T-cell (primary cell): ENCODE measurements at places on chromosomes 5 and 9. TPM values are rescaled to one million over a fixed set of nuclear protein-coding genes. Genes with fewer than 3 reads are reported as not detected.

GAS1 gene
- 0.82 TPM for total RNA-seq

LCN9 gene
- total RNA-seq = not detected

SH3RF2 gene
- 0.46 TPM for total RNA-seq

PFN3 gene
- total RNA-seq = not detected

AMBP gene
- total RNA-seq = 3.0 TPM

ZMAT2 gene
- total RNA-seq = 43.1 TPM

AGXT2 gene
- not detected for total RNA-seq

TMEM267 gene
- 19.4 TPM for total RNA-seq

ECM2 gene
- not detected for total RNA-seq

LEAP2 gene
- total RNA-seq = 3.7 TPM

DNA sequence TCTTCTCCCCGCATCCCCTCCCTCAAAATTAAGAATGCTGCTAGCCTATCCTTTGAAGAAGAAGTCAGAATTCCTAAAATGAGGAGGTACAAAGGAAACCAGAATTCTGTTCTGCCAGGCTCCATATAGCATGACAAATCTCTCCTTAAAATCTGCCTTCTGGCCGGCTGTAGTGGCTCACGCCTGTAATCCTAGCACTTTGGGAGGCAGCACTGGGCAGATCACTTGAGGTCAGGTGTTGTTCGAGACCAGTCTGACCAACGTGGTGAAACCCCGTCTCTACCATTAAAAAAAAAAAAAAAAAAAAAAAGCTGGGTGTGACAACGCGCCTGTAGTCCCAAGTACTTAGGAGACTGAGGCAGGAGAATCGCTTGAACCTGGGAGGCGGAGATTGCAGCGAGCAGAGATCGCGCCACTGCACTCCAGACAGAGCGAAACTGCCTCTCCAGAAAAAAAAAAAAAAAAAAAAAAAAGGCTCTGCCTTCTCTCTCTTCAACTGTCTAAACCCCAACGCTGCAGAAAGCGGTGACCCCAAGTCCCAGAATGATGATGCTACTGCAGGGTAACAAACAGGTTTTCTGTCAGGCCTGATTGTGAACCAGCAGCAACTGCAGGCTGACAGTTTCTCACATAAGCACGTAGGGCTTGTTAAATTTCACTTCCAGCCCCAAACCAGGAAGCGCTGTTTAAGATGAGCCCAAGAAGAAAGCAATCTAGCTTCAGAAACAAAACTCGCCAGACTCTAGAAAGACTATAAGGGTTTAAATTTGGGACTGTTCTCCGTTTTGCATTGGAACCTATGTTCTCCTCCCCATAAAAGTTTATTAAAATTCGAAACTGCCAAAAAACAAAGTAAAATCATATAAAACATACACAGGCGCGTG lies 963 bp upstream of the CAST start:
- peaks cover 2% of the 10 kb centered on the region for H3K27me3 ChIP-seq
- peak overlapping the region; percentile 93 for H3K4me3 ChIP-seq
- DNase-seq = peak; percentile 60
- peak overlapping the region; percentile 95 for H3K27ac ChIP-seq
- no peaks in the 10 kb centered on the region for H3K36me3 ChIP-seq

- no peaks in the 10 kb centered on the region for H3K36me3 ChIP-seq
- no peak for DNase-seq
- peaks cover 3% of the 10 kb centered on the region for H3K27me3 ChIP-seq
- no peaks in the 10 kb centered on the region for H3K4me1 ChIP-seq
- no peak overlapping the region for H3K27ac ChIP-seq
These were observed 50.7 kb upstream of the SLC25A51 start for GRCh38 chr9:37954581-37954981.

- H3K27ac ChIP-seq = no peak overlapping the region
- DNase-seq = no peak
- H3K4me1 ChIP-seq = no peaks in the 10 kb centered on the region
- H3K27me3 ChIP-seq = no peaks in the 10 kb centered on the region
- H3K36me3 ChIP-seq = no peaks in the 10 kb centered on the region
These were observed 170.6 kb downstream of the CACNA1B start for GRCh38 chr9:138048184-138048583.

DNA sequence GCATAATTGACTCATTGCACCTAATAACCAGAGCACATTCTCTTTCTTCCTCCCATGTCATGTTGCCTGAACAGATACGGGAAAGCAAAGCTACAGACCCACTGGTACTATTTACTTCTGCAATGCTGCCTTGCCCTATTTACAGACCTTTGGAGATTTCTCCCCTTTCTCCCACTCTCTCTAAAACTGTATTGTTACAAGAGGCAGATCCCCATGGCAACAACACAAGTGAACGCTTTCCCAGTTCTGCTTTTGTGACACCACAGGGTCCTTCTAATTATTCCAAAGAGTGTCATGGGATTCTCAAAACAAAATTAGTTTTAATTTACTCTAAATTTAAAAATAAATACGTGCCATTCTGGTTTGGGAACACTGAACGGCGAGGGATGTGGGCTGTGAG lies 104.7 kb downstream of the KCTD16 start:
- no peak for DNase-seq
- H3K27ac ChIP-seq = no peak overlapping the region
- no peaks in the 10 kb centered on the region for H3K4me1 ChIP-seq
- H3K4me3 ChIP-seq = no peak overlapping the region
- H3K27me3 ChIP-seq = no peaks in the 10 kb centered on the region

- H3K4me1 ChIP-seq = peaks cover 18% of the 10 kb centered on the region
- H3K27ac ChIP-seq = no peak overlapping the region
- H3K36me3 ChIP-seq = no peaks in the 10 kb centered on the region
- H3K27me3 ChIP-seq = peaks cover 23% of the 10 kb centered on the region
These were observed 74.7 kb upstream of the IFNE start for GRCh38 chr9:21556581-21557427.

DNA sequence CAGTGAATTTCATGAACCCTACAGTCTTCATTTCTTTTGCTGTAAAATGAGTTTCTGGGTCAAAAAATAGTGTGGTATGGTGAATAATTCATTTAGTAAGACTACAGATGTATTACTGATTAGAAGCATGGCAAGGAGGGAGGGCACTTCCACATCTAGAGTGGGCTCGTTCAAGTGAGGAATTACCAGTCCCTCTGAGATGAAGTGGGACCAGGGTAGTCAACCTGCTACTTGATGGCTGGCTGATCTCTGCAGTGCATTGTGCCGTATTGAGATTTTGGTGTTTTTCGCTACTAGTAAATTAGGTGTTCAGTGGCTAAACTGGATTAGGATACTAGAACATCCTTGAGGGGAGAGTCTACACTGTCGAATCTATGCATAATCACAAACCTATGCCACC lies 10.8 kb downstream of the CDC37L1 start:
- H3K4me1 ChIP-seq = no peaks in the 10 kb centered on the region
- no peak overlapping the region for H3K27ac ChIP-seq
- DNase-seq = no peak
- H3K27me3 ChIP-seq = no peaks in the 10 kb centered on the region
- no peak overlapping the region for H3K4me3 ChIP-seq

DNA sequence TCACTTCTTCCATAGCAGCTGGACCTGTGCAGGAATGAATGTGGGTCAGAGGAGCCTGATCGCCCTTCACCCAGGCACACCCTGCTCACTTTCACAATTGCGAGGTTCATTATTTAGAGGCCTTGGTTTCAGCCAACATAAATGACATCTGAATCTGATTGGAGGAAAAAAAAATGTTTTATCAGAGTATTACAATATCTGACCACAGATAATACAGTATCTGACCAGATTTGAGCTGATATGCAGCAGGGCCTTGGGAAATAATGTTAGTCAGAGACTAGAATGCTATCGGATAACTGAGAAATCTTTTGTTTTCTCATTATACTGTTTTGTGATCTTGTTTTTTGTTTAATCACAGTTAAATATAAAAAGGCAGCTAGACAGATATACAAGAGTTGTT lies 7.7 kb downstream of the ICE1 start:
- peaks cover 3% of the 10 kb centered on the region for H3K36me3 ChIP-seq
- no peak overlapping the region for H3K4me3 ChIP-seq
- peaks cover 8% of the 10 kb centered on the region for H3K4me1 ChIP-seq
- no peaks in the 10 kb centered on the region for H3K27me3 ChIP-seq
- H3K27ac ChIP-seq = no peak overlapping the region
- DNase-seq = no peak

GRCh38 chr5:172834415-172835289 lies 601 bp downstream of the ERGIC1 start:
- H3K27ac ChIP-seq = peak overlapping the region; percentile 86
- H3K27me3 ChIP-seq = no peaks in the 10 kb centered on the region
- H3K4me3 ChIP-seq = peak overlapping the region; percentile 77
- H3K4me1 ChIP-seq = peaks cover 6% of the 10 kb centered on the region
- H3K36me3 ChIP-seq = no peaks in the 10 kb centered on the region
- no peak for DNase-seq

- peak overlapping the region; percentile 99 for H3K4me3 ChIP-seq
- no peak for DNase-seq
- H3K36me3 ChIP-seq = no peaks in the 10 kb centered on the region
- H3K27ac ChIP-seq = peak overlapping the region; percentile 85
- H3K4me1 ChIP-seq = peaks cover 17% of the 10 kb centered on the region
These were observed 715 bp upstream of the C5orf34 start for GRCh38 chr5:43515678-43516048.

GRCh38 chr9:74379718-74380117 lies 117.4 kb upstream of the RORB start:
- H3K36me3 ChIP-seq = no peaks in the 10 kb centered on the region
- H3K4me1 ChIP-seq = no peaks in the 10 kb centered on the region
- H3K27ac ChIP-seq = no peak overlapping the region
- DNase-seq = no peak
- no peak overlapping the region for H3K4me3 ChIP-seq

- peaks cover 5% of the 10 kb centered on the region for H3K27me3 ChIP-seq
- no peak overlapping the region for H3K4me3 ChIP-seq
- DNase-seq = no peak
- no peaks in the 10 kb centered on the region for H3K4me1 ChIP-seq
These were observed 42.5 kb downstream of the GTF3C4 start for GRCh38 chr9:132712753-132713152.

GRCh38 chr5:98471458-98471857 lies 302.0 kb upstream of the RGMB start:
- no peak for DNase-seq
- no peaks in the 10 kb centered on the region for H3K4me1 ChIP-seq
- H3K36me3 ChIP-seq = no peaks in the 10 kb centered on the region

DNA sequence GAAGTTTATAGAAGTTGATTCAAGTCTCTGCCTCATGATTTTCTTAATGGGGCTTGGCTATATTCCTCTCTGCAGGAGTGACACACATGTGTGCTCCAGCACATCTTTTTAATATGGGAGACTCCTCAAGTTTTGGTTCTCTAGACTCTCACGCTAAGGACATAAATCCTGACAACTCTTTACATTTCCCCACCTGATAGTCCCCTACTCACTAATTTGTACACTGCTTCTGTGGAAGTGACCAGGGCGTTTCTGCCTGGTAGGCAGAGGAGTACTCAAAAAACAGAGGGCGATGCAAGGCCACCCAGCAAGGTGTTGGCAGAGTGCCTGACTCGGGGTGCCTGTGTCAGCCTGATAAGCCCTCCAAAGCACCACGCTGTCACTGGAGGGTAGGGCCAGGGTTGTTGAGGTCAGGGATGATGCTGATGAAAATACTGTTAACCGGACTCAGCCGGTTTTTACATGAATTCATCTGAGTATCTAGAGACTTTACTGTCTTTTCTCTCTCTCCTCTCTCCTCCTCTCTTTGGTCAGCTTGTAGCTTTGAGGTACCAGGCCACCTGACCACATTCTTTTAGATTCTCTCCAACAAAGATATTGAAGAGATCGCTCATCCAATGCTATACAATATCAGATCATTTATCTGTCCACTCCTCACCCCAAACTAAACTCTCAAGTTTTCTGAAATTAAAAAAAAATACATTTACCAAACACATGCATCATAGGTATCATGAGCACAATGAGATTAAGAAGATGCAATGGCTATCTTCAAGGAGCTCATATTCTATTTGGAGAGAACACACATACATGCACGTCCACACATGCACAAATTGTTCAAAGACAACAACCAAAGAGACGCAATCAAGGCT lies 205.2 kb downstream of the PIK3R1 start:
- H3K27ac ChIP-seq = no peak overlapping the region
- H3K27me3 ChIP-seq = no peaks in the 10 kb centered on the region
- H3K4me1 ChIP-seq = peaks cover 10% of the 10 kb centered on the region
- no peak overlapping the region for H3K4me3 ChIP-seq
- no peaks in the 10 kb centered on the region for H3K36me3 ChIP-seq
- no peak for DNase-seq

DNA sequence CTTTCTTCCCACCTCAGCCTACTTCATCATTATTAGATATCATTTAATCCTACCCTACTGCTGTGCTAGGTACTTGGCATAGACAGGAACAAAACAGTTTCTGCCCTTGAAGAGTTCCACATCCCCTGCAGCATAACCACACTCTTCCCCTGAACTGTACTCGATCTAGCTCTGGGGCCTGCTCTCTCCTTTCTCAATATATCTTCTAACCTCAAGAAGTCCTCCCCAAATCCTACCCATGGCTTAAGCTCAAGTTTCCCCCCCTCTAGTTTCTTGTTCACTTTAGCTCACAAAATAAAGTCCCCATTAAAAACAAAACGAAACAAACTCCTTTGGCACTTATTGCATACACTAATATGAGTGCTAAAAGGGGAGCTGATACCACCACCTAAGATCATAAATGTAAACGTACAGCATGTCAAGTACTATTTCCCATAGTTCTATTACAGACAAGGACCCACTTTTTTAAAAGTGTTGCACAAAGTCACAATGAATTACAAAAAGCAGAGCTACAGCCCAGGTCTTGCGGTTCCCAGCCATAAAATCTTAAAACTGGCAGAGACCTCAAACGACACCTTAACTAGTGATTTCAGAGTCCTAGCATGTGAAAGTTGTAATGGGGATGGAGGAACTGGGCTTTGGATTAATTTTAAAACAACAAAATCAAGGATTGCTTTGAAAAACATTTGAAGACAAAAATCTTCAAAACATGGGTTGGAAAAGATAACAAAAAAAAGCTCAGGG lies 80.7 kb downstream of the PTPDC1 start:
- peak overlapping the region; percentile 49 for H3K4me3 ChIP-seq
- H3K4me1 ChIP-seq = peaks cover 11% of the 10 kb centered on the region
- peak overlapping the region; percentile 63 for H3K27ac ChIP-seq
- no peaks in the 10 kb centered on the region for H3K27me3 ChIP-seq
- H3K36me3 ChIP-seq = no peaks in the 10 kb centered on the region

DNA sequence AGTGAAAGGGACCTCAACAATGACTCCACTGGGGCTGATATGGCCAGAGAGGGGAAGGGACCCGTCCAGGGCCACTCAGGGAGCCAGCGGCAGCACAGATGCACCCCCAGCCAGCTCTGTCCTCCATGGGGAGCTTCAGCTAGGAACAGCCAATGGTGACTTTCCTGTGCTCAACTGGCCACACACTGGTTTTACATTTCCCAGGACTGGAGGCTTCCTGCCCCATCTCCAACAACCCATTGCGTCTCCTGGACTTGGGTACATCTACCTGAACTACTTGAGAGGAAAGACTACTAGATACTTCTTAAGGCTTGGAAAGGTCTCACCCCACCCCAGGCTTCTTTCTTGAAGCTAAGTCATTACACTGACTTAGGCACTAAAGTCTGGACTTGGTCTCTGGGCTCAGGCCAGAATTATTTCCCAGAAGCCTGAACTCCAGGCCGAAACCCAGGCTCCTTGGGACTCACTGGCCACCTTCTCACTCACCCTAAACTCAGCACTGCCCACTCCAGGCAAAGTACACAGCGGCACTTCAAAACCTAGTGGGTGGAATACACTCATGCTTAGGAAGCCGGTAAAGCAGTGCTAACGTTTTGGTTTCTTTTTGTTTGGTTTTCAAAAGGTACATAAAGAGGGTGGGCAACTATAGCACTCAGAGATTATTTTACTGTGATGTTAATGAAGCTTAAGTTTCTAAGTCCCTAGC lies 1.5 kb downstream of the IGFBPL1 start:
- DNase-seq = no peak
- no peaks in the 10 kb centered on the region for H3K36me3 ChIP-seq
- H3K27ac ChIP-seq = no peak overlapping the region
- H3K27me3 ChIP-seq = peaks cover 10% of the 10 kb centered on the region

GRCh38 chr5:88687373-88687911 lies 195.5 kb downstream of the MEF2C start:
- no peak overlapping the region for H3K27ac ChIP-seq
- no peaks in the 10 kb centered on the region for H3K36me3 ChIP-seq
- H3K4me1 ChIP-seq = no peaks in the 10 kb centered on the region
- peaks cover 76% of the 10 kb centered on the region for H3K27me3 ChIP-seq
